Psoas muscle (tissue), 8 donors: ENCODE measurements at places on chromosomes 2 and 18.

DNA sequence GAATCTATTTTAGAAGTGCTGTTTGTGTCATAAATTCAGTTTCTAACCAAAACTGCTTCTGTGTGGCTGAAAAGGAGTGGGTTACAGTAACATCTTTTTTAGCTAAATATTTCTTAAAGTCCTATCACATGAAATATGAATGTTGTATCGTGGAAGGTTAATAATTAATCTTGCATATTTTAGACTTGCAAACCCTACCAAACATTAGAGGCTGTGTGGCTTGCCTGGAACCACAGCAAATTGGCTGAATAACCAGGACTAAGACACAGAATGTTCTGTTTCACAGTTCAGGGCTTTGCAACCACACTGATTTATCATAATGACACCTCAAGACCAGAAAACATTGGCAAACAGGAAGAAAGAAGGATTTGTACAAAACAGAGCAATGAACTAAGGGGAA is 208.9 kb upstream of the CNTNAP5 start:
- DNase-seq: no peak
- H3K4me1 ChIP-seq: no peaks in the 10 kb centered on the region
- H3K36me3 ChIP-seq: no peaks in the 10 kb centered on the region
- no peak overlapping the region for H3K4me3 ChIP-seq
- H3K27ac ChIP-seq: no peak overlapping the region
- H3K27me3 ChIP-seq: no peaks in the 10 kb centered on the region

GRCh38 chr2:175606010-175606841 is 395.8 kb downstream of the LNPK start:
- no peaks in the 10 kb centered on the region for H3K36me3 ChIP-seq
- no peak for DNase-seq
- H3K4me3 ChIP-seq: no peak overlapping the region
- no peaks in the 10 kb centered on the region for H3K27me3 ChIP-seq
- no peaks in the 10 kb centered on the region for H3K4me1 ChIP-seq

DNA sequence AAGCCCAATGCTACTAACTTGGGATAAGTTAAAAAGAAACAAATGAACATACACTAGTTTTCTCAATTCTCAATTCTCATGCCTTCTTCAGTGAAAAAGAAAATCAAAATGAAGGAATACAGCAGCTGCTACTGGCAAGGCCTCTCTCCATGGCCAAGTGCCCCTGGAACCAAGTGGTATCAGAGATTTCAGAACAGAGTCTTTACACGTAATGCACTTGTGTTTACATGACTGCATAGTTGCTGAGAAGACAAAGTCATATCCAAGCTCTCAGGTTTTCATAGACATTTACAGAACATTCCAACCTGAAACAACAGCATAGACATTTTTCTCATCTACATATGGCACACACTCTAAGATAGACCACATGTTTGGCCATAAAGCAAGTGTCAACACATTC is 789.9 kb downstream of the CBLN2 start:
- peaks cover 1% of the 10 kb centered on the region for H3K27me3 ChIP-seq
- H3K36me3 ChIP-seq: no peaks in the 10 kb centered on the region
- no peak for DNase-seq

GRCh38 chr2:54468673-54469072 is 12.5 kb downstream of the SPTBN1 start:
- no peak overlapping the region for H3K4me3 ChIP-seq
- H3K4me1 ChIP-seq: peaks cover 61% of the 10 kb centered on the region
- no peak for DNase-seq
- H3K36me3 ChIP-seq: no peaks in the 10 kb centered on the region
- no peaks in the 10 kb centered on the region for H3K27me3 ChIP-seq

- H3K4me1 ChIP-seq: no peaks in the 10 kb centered on the region
- H3K27me3 ChIP-seq: no peaks in the 10 kb centered on the region
- H3K4me3 ChIP-seq: no peak overlapping the region
Measured at GRCh38 chr2:6083136-6083535, 391.0 kb downstream of the SOX11 start.

DNA sequence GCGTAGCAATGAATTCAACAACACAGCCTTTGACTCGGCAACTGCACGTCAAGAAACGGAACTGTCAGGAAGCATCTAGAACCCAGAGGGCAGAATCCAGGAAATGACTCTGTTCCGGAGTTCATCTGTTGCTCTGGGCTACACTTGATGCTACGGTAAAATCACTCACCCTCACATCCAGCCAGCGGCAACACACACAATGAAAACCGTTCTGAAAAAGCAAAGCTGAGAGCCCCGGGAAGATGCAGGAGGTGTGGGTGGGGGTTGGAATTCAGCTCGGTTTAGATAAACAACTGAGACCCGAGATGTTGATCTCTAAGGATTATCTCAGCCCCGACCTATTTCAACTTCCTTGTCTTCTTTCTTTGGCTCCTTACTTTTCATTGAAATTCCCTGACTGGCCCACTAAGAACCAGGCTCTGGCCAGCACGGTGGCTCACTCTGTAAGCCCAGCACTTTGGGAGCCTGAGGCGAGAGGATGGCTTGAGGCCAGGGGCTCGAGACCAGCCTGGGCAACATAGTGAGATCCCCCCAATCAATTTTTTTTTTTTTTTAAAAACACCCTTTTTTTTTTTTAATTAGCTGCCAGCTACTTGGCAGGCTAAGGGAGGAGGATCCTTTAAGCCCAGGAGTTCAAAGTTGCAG is 13.3 kb upstream of the RAB17 start:
- peak overlapping the region; percentile 16 for H3K27ac ChIP-seq
- H3K36me3 ChIP-seq: no peaks in the 10 kb centered on the region
- no peak for DNase-seq

DNA sequence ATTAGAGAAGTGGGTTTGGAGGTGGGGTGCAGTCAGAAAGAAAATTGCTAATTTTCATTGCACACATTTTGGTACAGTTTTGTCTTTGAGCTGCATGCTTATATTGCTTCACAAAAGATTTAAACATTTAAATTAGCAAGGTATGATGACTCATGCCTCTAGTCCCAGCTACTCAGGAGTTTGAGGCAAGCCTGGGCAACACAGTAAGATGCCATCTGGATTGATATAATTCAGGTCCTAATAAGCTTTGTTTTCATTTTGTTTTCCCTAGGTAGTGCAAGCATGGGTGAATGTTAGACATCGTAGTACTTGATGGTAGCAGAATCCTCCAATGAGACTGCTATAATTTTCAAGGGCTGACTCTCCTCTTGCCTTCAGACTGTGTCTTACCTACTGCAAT is 396.7 kb upstream of the RGPD4 start:
- no peak for DNase-seq
- H3K27ac ChIP-seq: no peak overlapping the region
- H3K4me3 ChIP-seq: no peak overlapping the region

GRCh38 chr18:62372156-62372555 is 47.0 kb downstream of the TNFRSF11A start:
- H3K4me1 ChIP-seq: no peaks in the 10 kb centered on the region
- no peaks in the 10 kb centered on the region for H3K27me3 ChIP-seq
- no peaks in the 10 kb centered on the region for H3K36me3 ChIP-seq
- no peak overlapping the region for H3K4me3 ChIP-seq
- H3K27ac ChIP-seq: no peak overlapping the region
- DNase-seq: no peak

DNA sequence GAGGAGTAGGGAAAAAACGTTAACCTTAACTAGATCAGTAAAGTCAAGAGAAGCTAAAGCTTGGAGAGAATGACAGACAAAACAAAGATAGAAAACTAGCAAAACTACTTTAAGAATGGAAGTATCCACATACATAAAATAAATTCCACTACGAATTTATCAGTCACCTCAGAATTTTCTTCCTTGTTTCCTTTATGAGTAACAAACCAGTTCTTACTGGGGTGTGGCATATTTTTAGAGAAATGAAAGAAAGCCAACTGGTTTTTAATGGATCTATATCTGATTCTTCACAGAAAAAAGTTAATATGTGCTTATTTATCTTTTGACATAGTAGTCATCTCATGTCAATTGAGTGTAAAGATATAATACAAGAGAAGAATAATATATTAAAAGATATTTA is 2033.7 kb upstream of the CELF4 start:
- no peak overlapping the region for H3K4me3 ChIP-seq
- no peaks in the 10 kb centered on the region for H3K36me3 ChIP-seq
- no peaks in the 10 kb centered on the region for H3K27me3 ChIP-seq
- no peaks in the 10 kb centered on the region for H3K4me1 ChIP-seq
- DNase-seq: no peak

GRCh38 chr18:27785815-27786471 is 391.0 kb downstream of the CDH2 start:
- no peak overlapping the region for H3K4me3 ChIP-seq
- H3K4me1 ChIP-seq: no peaks in the 10 kb centered on the region
- no peak for DNase-seq
- no peak overlapping the region for H3K27ac ChIP-seq
- no peaks in the 10 kb centered on the region for H3K36me3 ChIP-seq

DNA sequence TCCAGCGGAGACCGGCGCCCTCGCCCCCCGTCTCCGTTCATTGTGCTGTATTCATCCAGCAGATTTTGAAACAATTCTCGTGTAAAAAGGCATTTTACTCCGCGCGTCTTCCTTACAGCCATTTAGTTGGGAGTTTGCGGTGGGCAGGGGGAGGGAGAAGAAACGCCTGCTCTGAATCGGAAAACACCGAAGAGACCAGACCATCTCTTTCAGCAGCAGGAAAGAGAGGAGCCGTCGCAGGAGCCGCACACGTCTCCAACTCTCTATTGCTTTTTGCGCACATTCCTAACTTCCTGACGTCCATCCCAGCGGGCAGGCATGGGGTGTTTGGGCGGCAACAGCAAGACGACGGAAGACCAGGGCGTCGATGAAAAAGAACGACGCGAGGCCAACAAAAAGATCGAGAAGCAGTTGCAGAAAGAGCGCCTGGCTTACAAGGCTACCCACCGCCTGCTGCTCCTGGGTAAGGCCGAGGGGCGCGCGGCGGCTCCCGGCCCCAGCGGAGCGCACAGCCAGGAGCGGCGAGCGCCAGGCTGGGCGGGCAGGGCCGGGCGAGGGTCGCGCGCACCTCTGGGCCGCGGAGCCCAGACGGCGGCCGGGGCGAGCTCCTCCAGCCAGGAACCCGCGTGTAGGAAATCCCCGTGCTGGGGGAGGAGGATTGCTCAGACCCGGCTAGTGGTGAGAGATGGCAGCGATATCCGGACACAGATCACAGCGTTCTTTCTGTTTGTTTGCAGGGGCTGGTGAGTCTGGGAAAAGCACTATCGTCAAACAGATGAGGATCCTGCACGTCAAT is 63.2 kb downstream of the GNAL start:
- peak overlapping the region; percentile 37 for H3K4me3 ChIP-seq
- DNase-seq: no peak
- H3K27me3 ChIP-seq: peaks cover 14% of the 10 kb centered on the region
- no peaks in the 10 kb centered on the region for H3K36me3 ChIP-seq

DNA sequence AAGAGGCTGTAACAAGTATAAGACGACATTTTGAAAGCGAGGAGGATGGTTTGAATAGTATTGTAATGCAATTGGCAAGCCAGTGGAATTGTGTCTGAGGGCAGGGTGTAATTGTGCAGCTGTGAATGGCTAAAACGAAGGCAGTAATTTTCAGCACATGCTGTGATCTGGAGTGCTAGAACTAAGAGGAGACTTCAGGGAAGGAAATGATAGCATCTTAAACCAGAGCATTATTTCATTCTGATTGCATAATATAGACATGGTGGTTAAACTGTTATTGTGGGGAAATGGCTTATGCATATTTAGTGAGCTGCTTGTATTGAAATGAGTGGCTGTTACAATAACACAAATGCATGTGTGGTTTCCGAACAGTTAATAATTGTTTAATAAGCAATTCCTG is 36.3 kb downstream of the THSD7B start:
- no peaks in the 10 kb centered on the region for H3K36me3 ChIP-seq
- no peaks in the 10 kb centered on the region for H3K4me1 ChIP-seq
- H3K4me3 ChIP-seq: no peak overlapping the region
- H3K27me3 ChIP-seq: no peaks in the 10 kb centered on the region

- no peaks in the 10 kb centered on the region for H3K36me3 ChIP-seq
- no peak overlapping the region for H3K27ac ChIP-seq
- no peak for DNase-seq
- H3K4me1 ChIP-seq: no peaks in the 10 kb centered on the region
- H3K27me3 ChIP-seq: no peaks in the 10 kb centered on the region
Measured at GRCh38 chr2:177721818-177722567, 329.4 kb downstream of the AGPS start.

DNA sequence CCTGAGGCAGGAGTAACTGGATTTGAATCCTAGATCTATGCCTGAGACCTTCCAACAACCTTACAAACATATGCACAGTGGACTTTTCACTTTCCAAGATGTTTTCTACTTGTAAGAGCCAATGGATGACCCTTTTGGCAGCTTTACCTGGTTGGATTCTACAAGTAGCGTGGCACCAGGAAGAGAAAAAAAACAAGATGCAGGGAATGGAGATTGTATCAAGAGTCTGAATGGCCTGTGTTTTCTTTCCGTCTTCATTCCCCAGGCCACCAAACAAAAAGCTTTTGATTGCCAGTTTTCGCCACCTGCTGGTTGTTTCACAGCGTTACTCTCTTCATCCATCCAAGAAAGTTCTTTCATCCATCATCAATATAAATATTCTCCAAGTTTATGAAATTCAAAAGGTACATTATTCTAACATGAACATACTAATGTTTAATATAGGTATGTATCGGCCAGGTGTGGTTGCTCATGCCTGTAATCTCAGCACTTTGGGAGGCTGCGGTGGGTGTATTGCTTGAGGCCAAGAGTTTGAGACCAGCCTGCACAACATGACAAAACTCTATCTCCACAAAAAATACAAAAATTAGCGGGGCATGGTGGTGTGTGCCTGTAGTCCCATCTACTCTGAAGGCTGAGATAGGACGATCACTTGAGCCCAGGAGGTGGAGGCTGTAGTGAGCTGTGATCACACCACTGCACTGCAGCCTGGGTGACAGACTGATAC is 3.5 kb upstream of the BCL2 start:
- DNase-seq: no peak
- H3K4me1 ChIP-seq: peaks cover 10% of the 10 kb centered on the region
- H3K27me3 ChIP-seq: no peaks in the 10 kb centered on the region
- H3K4me3 ChIP-seq: no peak overlapping the region
- peak overlapping the region; percentile 87 for H3K27ac ChIP-seq
- no peaks in the 10 kb centered on the region for H3K36me3 ChIP-seq

GRCh38 chr2:169119123-169119760 is 49.9 kb downstream of the DHRS9 start:
- no peaks in the 10 kb centered on the region for H3K36me3 ChIP-seq
- no peak overlapping the region for H3K27ac ChIP-seq
- H3K4me1 ChIP-seq: no peaks in the 10 kb centered on the region
- no peaks in the 10 kb centered on the region for H3K27me3 ChIP-seq
- H3K4me3 ChIP-seq: no peak overlapping the region
- no peak for DNase-seq

DNA sequence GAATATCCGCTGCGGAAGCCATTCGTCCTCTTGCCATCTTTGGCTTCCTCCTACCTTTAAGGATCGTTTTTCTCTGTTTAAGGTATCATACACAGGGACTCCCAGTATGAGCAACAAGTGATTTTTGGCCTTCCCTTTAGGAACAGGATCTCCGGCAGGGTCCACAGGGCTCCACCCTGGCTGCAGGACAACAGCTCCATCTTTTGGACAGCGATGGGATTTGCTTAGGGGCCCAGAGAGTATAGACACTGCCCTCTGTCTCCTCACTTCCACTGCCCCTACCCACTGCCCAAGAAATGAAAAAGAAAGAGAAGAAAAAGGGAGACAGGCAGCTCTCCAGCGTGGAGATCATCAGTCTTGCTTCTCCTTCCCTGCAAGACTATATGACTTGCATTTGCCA is 224.5 kb downstream of the UXS1 start:
- no peaks in the 10 kb centered on the region for H3K4me1 ChIP-seq
- H3K36me3 ChIP-seq: no peaks in the 10 kb centered on the region
- no peak for DNase-seq
- no peaks in the 10 kb centered on the region for H3K27me3 ChIP-seq
